ENCODE measurements at places on chromosomes 16 and 17. TPM values are rescaled to one million over a fixed set of nuclear protein-coding genes. Genes with fewer than 3 reads are reported as not detected.

The MRM3 gene
- total RNA-seq: 13.6 TPM

The PLEKHH3 gene
- 16.9 TPM for total RNA-seq

The TBC1D3I gene
- 0.07 TPM for total RNA-seq

The SCO1 gene
- 28.6 TPM for total RNA-seq

The HOXB1 gene
- not detected for total RNA-seq

The MBTPS1 gene
- total RNA-seq: 163 TPM

The TBX2 gene
- total RNA-seq: 63.1 TPM

The WFIKKN1 gene
- total RNA-seq: 0.26 TPM

The FAM83G gene
- total RNA-seq: 27.7 TPM

The KCNH6 gene
- not detected for total RNA-seq

The WNT9B gene
- not detected for total RNA-seq

The MT1E gene
- 86.1 TPM for total RNA-seq

The CCDC200 gene
- total RNA-seq: not detected

The RHBDF2 gene
- total RNA-seq: 9.2 TPM

The SALL1 gene
- total RNA-seq: 1.0 TPM

The DOC2A gene
- total RNA-seq: 0.33 TPM

The SCNN1B gene
- total RNA-seq: not detected

The NGFR gene
- total RNA-seq: 0.33 TPM

The LRRC37A gene
- total RNA-seq: 1.6 TPM

The KRTAP3-1 gene
- total RNA-seq: not detected

The ADORA2B gene
- total RNA-seq: 28.2 TPM

The ST6GALNAC1 gene
- not detected for total RNA-seq

The RAB11FIP4 gene
- 0.23 TPM for total RNA-seq

The C16orf92 gene
- total RNA-seq: not detected

The CLEC18C gene
- total RNA-seq: 0.13 TPM

The KRTAP4-8 gene
- total RNA-seq: not detected

The LCMT1 gene
- 90.4 TPM for total RNA-seq

The ATF7IP2 gene
- 4.6 TPM for total RNA-seq
